Osteoblast (primary cell): ENCODE measurements at places on chromosomes 13 and 19. TPM values are rescaled to one million over a fixed set of nuclear protein-coding genes. Genes with fewer than 3 reads are reported as not detected.

DNA sequence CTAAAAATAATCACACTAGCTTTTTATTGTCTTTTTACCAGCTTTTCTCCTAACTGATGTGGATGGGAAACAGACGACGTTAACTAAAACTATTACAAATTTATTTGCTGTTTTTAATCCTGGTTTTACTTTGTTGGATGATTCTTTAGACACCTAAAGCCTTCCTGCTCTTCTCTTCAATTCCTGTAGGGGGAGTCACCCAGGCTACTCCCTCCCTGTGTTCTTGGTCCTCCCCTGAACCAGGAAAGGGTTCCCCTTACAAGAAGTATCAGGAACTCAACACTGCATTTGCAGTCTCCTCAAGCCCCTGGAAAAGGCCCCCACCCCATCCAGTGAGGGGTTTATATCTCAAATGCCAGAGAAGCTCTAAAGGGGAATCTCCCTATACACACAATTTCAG lies 206.1 kb downstream of the SUCLA2 start:
- no peak for DNase-seq

DNA sequence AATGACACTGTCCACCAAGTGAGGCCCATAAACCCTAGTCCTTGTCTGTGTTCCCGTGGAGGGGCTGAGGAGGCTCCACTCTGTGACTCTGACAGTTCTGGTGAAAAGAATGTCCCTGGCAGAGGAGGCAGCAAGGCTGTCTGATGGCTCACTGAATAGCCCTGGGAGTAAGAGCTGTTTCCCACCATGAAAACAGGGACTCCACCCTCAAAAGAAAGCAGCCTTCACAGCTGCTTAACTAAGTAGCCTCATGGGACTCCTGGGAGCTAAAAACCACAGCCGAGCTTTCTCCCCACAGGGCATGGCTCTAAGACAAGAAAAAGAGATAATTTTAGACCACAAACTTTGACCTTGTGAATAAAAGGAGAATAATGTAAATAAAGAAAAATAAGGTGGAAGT lies 135.1 kb upstream of the FRY start:
- peak; percentile 86 for DNase-seq

GRCh38 chr19:10517760-10518443 lies 655 bp upstream of the S1PR5 start:
- peak; percentile 94 for DNase-seq

Gene MYADM
- 16.2 and 17.4 TPM in 2 replicates for total RNA-seq

Gene SIGLEC12
- under 0.01 TPM in 1 of 2 replicates, not detected in the other for total RNA-seq
